Right ventricle myocardium superior (tissue), 1 donor: ENCODE measurements at places on chromosomes 7 and 10. TPM values are rescaled to one million over a fixed set of nuclear protein-coding genes. Genes with fewer than 3 reads are reported as not detected.

EFCAB10 gene
- not detected for total RNA-seq

PTPN20 gene
- 19.3 TPM for total RNA-seq

PTPRZ1 gene
- total RNA-seq: 0.65 TPM

SLC16A9 gene
- total RNA-seq: 0.48 TPM

GPRIN2 gene
- total RNA-seq: not detected

HOXA11 gene
- not detected for total RNA-seq

GRCh38 chr10:69075431-69075830, 12.5 kb upstream of the SRGN start:
- no peak for DNase-seq

DNA sequence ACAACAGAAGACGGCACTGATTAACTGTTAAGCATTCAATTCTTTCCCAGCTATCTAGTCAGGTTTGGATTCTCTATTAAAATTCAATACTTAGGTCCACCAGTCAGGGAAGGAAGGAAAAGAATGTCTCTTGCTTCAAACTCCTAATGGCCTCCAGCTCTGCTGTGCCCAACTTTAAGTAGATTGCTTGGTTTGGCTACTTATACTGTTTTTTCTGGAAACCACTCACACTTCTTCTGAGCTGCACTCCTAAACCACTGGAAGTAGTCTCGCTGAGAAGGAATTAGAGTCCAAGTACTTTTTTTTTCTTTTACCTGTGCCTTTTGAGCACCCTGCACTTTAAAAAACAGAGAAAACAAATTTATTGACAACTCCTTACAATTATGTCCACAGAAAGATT, 26.7 kb upstream of the COL1A2 start:
- DNase-seq: no peak

DNA sequence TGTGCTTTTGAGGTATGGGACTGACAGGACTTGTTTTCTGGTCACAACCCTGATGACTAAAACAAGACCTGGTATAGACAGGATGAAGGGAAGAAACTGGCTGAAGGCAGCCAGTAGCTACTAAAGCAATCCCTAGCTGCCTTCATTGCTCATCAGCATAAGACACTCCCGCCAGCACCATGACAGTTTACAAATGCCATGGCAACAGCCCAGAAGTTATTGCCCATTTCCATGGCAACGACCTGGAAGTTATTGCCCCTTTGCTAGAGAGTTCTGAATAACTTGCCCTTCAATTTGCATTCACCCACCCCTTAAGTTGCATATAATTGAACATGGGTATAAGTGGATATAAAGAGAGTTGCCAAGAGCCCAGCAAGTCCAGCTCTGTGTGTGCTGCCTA, 169.6 kb upstream of the FAM171A1 start:
- no peak for DNase-seq

GRCh38 chr10:34964166-34964800, 125.9 kb downstream of the CUL2 start:
- DNase-seq: no peak

GRCh38 chr10:8242295-8242872, 187.9 kb downstream of the GATA3 start:
- no peak for DNase-seq

DNA sequence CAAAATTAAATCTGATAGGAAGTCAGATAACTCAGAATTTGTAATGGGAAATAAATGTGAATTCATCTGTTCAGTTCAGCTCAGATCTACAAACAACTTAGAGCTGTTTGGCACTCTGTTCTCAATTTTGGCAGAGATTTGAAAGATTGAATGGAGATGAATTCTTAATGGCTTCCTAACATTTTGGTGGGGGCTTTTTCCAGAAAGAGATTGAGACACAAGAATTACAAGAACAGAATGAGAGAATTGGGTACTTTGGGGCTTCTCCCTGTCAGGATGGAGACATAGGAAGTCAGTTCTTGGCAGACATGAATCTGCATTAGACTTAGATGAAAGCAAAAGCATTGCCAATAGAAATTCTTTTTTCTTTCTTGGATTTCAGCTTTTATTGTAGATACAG, 39.0 kb upstream of the PTPRZ1 start:
- DNase-seq: no peak

DNA sequence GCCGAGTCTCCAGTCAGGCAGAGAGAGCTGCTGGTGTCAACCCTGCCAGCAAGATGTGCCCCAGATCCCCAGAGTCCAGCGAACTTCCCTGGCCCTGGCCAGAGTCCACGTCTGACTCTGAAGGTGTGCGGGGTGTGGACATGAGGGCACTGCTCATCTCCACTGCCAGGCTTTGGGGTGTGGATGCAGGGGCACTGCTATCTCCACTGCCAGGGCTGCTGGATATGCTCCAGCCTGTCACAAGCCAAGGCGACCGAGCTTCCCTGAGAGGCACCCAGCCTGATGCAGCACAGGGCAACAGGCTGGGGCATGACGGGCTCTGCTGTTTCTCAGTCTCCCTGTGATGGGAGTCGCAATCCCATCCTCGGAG, 596.8 kb downstream of the PTPRN2 start:
- DNase-seq: no peak

DNA sequence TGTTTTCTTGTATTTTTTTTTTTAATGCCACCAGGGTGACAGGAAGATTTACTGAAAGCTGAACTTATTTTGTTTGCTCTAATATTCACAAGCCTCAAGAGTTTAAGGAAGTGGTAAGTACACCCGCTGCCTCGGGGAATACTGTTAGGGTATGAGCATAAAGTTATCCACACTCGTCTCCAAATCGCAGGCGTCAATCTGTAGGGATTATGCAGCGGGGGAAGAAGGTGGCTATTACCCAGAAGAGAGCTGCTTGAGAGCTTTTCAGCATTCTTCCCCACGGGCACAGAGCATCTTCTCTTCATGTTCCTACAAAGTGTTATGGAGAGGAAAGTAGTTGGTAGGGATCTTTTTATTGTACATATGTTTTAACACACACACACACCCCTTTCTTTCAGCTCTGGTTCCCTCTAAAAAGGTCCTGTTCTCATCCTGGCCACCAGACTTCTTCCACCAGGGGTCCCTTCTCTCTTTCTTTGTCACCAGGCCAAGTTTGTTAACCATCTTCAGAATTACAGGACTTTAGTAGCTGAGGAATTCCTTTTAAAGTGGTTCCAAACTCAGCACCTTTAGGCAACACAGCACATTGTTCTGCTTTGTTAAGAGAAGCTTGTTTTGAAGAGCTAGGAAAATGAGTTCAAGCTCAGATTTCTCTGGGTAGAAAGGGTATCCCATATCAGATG, 411.6 kb upstream of the GALNT17 start:
- DNase-seq: no peak

GRCh38 chr7:116162992-116163391, 47.3 kb upstream of the TES start:
- DNase-seq: no peak
